Stimulated activated CD8-positive, alpha-beta memory T cell treated with anti-CD3 and anti-CD28 coated beads, Interleukin-4, amount 100 ng/mL, for 48 hours (primary cell): ENCODE measurements at places on chromosomes 1 and 21.

DNA sequence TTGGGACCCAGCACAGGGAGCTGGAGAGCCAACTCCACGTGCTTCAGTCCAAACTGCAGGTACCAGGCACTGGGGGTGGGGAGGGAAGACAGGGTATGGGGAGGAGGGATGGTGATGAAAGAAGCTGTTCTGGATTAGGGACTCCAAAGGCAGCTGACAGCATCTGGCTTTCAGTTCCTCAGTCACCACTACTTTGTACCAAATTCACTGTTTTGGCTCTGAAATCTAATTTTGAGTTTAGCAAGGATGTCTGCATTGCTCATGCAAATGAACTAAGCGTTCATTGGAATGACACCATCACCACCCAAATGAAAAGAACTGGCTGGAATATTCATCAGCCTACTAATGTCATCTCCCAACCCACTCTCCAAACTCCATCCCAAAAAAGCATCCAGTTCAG, 8.7 kb downstream of the C1orf74 start:
- DNase-seq = no peak

DNA sequence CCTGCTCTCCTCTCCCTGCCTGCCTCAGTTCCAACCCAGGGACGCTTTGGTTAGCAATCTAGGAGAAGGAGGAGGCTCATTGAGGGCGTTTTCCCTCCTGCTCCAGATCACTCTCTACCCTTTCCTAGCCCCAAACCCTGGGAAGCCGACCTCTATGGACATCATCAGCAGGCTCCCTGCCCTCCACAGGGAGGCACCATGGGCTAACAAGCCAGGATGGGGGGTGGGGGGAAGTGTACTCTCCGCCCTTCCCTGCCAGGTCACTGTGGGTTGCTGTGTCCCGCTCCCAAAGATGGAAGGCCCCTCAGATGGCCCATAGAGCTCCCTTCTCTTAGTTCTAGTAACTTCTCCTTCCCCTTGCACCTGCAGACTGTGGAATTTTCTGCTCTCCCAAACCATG, 35.7 kb downstream of the KCND3 start:
- no peak for DNase-seq

DNA sequence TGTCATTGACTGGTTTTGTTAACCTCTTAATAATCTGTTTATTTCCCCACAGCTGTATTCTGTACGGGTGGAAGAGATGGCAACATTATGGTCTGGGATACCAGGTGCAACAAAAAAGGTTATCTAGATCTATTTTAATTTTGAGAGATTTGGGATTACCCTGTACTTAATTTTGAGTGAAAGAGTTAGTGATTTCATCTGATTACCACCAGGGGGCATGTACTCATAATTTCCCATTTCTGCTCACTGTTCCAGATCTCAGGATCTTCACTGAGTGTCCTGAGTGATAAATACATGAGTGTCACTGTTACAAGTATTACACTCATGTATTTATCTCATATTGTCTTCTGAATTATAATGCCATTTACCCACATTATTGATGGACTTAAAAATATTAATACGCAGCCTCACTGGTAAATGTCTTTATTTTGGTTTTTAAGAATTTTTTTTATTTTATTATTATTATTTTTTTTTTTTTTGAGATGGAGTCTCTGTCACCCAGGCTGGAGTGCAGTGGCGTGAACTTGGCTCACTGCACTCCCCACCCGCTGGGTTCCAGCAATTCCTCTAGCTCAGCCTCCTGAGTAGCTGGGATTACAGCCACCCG, 27.4 kb downstream of the DTL start:
- DNase-seq = no peak

DNA sequence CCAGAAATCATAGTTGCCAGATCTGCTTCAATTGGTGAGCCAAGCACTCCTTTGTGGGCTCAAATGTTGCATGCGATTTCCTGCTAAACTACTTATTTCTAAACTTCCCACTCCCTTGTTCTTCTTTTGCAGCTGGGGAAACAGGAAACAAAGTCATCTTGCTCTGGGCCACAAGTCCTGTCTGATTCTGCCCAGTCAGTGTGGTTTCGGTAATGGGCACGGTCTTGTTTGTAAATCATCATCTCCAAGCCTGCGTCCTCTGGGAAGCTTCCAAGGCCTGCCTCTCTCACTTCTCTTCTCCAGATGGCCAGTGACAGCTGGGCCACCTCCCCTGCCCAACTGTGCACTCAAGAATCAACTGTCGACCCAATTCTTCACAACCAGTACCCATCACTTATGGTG, 4.4 kb downstream of the S100A8 start:
- DNase-seq = no peak

DNA sequence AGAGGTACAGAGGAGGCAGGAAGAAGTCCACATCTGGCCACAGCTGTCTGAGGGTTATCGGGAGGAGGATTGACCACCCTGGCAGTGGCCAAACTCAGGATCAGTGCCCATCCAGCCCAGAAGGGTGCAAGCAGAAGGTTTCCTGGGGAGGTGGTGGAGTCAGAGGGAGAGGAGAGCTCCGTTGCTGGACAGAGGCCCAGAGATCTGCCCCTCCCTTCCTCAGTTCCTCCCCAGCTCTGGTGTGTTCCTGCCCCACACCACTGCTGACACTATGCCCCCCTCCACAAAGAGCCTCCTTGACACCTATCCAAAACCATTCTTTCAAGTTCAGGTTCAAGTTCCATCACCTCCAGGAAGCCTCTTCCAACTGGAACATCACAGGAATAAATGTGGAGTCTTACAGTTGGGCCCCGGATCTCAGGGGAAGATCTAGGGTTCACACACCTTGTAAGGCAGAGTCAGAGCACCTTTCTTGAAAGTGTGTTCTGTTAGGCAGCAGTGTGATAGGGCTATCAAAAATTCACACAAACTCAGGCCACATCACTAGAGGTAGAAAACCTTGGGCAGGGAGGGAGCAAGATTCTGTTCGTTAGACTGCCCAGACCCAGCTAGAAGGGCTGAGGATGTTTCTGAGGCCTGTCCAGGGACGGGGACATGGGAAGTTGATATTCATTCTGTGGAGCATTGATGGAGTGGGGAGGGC, 7.4 kb downstream of the LDLRAD1 start:
- no peak for DNase-seq

GRCh38 chr1:246583056-246583440, 16.8 kb downstream of the CNST start:
- DNase-seq = no peak
